ENCODE measurements at places on chromosomes 5 and 9. TPM values are rescaled to one million over a fixed set of nuclear protein-coding genes. Genes with fewer than 3 reads are reported as not detected.

DNA sequence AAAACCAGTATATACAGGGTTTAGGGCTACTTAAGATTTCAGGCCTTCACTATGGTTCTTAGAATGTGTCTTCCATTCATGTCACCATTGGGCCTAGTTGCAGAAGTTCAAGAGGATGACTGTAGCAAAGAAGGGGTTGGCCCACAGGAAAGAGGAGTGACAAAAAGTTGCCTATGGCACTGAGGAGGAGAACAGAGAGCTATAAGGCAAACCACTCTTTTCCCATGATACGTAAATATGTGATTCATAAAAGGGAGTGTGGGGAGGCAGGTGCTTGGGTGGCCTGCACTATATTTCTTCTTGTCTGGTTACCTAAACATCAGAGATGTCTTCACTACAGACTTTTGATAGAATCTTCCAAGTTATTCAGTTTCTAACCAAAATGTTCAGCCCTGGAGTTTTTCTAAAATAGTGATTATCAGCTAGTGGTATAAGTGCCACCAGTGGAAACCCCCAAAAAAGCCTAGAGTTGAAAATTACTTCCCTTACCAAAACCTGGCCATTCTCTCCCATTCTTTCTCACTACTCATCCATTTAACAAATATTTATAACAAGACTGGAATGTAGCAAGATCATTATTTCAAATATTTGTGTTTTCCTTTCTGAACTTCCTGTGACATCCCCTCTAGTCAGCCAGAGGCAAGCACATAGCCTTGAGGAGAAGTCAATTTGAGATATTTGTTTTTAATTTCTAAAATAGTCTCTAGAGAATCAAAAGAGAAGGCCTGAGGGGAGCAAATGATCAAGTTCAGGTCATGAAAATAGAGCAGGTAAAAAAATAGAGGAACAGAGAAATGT is 367.4 kb downstream of the EFNA5 start:
- no peak for DNase-seq

GRCh38 chr5:18607570-18607969 is 973.3 kb downstream of the TAF11L14 start:
- DNase-seq: no peak

PPP1R26 gene
- total RNA-seq: 27.5 TPM

- DNase-seq: peak; percentile 81
Measured at GRCh38 chr5:172881691-172882370, 47.8 kb downstream of the ERGIC1 start.

GRCh38 chr9:120918931-120919842 is 7.4 kb downstream of the TRAF1 start:
- DNase-seq: no peak
